ENCODE measurements at places on chromosomes 3 and 15.

- DNase-seq: no peak
Observed at GRCh38 chr3:54549607-54550220, 378.1 kb downstream of the LRTM1 start.

GRCh38 chr3:157376603-157377300, 59.9 kb upstream of the PTX3 start:
- DNase-seq: no peak

DNA sequence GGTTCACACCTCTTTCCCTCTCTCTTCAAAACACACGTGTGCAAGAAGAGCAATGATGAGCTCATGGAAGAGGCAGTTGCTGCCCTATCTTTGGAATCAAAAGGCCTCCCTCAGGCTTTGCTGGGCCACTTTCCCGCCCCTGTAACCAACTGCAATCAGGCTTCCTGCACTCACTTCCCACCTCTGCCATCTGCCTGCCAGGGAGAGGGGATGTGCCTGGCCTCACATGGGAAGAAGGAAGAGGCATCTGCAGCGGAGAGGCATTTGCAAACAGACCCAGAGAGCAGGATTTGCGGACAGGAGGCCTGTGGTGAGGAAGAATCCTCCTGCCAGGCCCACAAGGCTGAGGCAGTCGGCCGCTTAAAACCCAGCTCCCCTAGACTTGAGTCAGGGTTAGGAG, 175.6 kb upstream of the ATP10A start:
- DNase-seq: no peak

- no peak for DNase-seq
Observed at GRCh38 chr15:69107025-69107620, 53.3 kb upstream of the GLCE start.

- DNase-seq: peak; percentile 44
Observed at GRCh38 chr3:193040836-193041672, 123.4 kb upstream of the MB21D2 start.

DNA sequence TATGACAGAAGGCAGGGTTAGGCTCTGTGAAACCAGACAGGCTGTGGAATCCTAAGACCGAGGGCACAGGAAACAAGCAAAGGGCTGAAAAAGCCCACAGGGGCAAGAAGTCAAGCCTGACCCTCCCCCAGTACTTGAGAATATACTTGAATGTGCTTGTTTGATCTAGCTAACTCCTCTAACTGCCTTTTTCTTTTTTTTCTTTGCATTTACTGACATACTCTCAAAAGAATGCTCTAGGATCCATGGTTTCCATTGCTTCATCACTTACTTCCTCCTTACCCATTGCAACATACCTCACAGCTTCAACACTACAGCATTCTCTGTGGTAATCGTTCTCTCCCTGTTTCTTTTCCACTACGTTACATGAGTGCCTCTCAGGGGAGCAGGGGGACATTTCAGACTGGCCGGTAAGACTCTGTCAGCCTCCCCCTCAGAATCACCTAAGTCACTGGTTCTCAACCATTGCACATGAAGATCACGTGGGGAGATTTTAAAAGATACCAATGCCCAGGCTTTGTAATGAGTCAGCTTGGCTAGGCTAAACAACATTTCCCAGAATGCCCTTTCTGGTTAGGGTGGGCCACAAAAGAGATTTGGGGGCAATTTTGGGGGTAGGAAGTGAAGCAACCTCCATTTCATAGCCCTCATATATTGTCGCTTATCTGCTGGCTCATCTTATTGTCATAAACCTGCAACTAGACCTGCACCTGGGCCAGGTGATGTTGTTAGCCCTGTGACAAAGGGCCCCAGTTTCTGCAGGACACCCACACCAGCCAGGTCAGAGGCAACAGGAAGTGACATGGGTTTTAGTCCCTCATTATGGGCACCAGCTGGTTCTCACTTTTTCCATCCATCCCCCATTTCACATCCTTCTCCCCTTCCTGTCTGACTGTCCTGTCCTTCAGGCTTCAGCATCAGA, 24.6 kb upstream of the RSL24D1 start:
- DNase-seq: peak; percentile 83

DNA sequence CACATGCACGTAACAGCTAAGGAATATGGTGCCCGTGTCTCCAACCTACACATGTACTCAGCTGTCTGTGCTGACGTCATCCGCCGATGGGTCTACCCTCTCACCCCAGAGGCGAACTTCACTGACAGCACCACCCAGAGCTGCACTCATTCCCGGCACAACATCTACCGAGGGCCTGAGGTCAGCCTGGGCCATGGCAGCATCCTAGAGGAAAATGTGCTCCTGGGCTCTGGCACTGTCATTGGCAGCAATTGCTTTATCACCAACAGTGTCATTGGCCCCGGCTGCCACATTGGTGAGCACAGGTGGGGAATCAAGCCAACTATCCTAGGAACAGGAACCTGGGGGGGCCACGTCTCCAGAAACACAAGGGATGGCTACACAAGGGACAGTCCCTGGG, 5.3 kb downstream of the EIF2B5 start:
- DNase-seq: no peak

- DNase-seq: no peak
Observed at GRCh38 chr15:88651136-88651732, 12.4 kb downstream of the ISG20 start.

DNA sequence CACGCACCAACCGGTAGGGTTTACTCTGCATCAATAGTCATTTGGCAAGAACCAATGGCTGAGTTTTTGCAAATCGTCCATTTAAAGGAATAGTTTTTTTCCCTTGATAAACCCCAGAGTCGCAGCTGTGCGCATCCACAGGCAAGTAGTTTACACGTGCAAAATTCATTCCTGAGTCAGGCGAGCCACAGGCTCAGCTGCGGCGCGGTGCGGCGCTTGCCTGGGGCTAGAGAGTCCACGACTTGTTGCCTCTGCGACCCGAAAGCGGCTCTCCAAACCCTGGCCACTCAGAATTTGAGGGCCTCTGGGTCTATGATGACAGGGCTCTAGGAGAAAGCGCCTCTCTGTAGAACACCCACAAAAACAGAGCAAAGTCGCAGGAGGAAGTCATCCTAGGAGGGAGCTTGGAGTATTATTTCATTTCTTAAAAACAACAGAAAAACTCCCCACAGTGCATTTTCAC, 36.7 kb downstream of the ZIC4 start:
- DNase-seq: no peak

DNA sequence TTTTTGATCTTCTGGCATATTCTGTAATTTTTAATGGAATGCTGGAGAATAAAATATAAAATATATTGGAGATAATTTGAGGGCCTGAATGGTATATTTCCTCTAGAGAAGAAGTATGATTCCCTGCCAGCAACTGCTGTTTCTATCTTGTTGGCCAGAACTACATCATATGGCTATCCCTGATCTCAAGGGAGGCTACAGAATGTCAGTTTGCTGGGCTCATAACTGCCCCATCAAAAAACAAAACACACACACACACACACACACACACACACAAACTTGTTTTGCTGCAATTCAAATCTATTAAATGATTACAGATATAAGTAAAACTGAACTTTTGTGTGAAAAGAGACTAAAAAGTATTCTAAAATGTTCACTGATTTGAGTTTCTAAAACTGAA, 51.0 kb downstream of the RASA2 start:
- DNase-seq: no peak

- no peak for DNase-seq
Observed at GRCh38 chr3:14563946-14564539, 23.9 kb upstream of the GRIP2 start.

DNA sequence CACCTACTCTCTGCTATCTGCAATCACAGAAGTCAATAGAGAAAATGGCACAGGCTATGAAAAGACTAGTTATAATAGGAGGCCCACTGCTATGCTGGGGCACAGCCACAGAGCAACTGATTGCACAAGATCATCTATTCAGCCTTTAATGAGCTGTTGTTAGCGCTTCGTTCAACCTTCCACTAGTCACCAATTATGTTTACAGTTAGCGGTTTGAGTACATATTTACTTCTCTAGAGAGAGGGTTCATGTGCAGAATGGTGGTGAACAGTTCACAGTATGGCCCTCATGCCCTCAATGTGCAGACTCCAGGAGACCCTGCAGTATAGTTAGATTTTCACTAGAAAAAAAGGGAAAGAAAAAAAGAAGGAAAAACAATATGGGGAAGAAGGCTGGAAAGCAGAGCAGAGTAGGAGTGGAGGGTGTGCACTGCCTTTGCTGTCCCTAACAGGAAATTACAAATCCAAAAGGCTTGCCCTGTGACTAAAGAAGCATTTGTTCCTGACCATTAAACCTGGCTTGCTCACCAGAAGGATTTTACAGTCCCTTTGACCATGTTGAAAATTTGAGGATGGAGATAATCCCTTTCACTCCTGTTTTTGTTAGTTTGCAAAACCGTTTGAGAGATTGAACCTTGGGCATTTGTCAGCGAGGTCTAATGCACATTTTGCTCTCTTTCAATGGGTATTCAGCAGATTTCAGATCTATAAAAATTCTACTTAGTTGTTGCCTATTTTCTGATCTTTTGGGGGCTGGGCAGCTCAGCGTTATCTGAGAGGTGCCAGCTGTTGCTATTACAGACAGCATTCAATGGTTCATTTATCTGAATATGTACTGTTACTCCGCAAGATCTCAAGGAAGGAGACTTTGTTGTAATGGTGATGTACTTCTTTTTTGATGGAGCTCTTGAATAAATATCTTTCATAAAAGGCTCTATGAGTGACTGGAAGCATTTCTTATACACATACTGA, 296.1 kb downstream of the LSAMP start:
- DNase-seq: peak; percentile 6

DNA sequence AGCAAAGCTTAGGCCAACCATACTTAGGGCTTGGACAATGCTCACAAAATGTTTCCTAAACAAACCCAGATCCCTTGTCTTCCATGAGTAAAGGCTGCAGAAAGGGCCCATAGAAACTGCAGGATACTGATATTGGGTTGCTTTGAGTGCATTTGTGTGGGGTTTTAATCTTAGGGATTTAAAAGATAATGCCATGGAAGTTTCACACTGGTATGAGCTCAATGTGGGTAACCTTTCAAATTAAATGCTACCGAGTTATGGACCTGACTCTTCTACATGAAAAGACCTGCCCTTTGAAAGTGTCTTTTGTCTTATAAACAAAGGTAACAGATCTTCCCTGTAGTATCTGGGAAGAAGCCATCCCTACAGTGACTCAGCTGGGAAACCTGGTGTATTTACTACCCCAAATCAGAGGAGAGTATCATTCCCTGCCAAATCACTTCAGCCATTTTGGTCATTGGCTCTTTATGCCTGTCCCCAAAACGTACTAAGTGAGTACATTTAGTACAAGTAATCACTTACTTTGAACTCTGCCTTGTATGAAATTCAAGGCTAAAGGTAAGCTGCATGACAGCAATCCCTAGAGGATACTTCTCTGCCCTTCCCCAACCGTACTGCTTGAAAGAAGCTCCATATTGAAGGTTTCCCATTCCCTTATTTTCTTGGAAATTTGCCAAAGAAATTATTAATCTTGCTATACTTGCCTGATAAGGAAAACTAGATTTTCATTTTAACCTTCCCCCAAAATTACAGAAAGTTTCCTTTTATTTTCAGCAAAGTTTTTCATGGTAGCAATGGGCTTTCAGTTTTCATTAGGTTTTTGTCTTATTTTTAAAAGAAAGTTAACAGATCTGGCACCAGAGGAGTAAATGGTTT, 7.2 kb downstream of the TM4SF1 start:
- no peak for DNase-seq

- DNase-seq: no peak
Observed at GRCh38 chr15:58148633-58149445, 10.7 kb downstream of the AQP9 start.

DNA sequence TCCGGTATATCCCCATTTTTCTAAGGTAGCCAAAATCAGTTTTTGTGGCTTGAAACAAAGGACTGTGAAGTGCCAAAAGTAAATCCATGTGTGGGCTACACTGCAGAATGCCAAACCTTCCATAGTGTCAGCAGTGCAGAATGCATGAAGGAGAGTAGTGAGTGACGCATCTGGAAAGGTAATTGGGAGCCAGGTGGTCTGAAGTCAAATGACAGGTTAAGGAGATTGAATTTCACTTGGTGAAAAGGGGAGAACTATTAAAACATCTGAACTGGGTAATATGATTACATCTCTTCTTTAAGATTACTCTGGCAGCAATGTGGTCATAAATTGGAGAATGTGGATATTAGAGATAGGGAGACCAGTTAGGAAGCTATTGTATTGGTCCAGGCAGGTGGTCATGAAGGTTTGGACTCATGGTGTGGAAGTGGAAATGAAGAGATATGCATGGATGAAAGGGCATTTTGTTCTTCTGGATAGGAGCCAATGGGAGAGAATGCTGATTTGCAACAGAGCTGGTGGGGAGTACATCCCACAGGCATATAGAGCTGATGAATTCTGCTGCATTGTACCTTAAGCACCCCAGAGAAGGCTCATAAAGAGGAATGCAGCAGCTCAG, 118.2 kb downstream of the ECT2 start:
- DNase-seq: no peak

DNA sequence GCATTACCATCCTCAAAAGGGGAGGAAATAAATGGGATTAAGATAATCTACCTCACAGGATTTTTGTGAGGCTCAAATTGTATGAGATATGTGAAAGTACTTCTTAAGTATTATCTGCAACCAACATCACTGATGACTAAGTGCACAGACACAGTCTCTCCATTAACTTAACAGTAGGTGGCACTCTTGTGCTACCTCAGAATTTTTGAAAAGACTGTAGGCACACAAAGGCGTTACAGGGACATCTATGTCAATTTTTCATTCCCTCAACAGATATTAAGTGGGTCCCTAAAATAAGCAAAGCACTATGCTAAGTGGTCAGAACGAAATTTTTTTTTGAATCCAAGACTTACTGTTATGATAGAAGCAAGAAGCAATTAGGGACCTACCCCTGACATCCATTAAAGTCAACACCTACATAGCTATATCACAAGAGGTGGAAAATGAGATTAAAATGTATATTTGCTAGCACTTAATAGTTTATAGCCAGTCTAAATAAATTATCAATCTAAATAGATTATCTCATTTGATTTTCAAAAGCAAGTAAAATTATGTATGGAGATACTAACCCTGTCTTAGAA, 52.9 kb downstream of the RYK start:
- DNase-seq: peak; percentile 79

DNA sequence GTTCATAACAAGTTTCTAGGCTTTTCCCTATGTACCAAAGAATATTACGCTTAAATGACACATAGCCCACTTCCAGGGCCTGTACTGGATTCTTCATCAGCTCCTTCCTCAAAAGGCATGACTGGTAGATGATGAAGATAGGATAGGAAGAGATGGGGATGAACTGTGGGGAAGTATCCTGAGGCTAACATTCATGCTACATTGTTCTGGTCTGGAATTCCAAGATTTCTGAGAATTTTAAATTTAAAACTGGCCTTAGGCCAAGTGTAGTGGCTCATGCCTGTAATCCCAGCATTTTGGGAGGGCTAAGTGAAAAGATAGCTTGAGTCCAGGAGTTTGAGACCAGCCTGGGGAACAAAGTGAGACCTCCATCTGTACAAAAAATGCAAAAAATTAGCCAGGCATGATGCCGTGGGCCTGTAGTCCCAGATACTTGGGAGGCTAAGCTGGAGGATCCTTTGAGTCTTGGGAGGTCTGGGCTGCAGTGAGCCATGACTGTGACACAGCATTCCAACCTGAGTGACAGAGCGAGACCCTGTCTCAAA, 160.1 kb upstream of the PLAAT1 start:
- no peak for DNase-seq

- no peak for DNase-seq
Observed at GRCh38 chr3:53545310-53545995, 51.0 kb downstream of the CACNA1D start.

Measured in AG08395 (cell line).